LHCN-M2 (cell line): ENCODE measurements at places on chromosomes 16 and 17.

DNA sequence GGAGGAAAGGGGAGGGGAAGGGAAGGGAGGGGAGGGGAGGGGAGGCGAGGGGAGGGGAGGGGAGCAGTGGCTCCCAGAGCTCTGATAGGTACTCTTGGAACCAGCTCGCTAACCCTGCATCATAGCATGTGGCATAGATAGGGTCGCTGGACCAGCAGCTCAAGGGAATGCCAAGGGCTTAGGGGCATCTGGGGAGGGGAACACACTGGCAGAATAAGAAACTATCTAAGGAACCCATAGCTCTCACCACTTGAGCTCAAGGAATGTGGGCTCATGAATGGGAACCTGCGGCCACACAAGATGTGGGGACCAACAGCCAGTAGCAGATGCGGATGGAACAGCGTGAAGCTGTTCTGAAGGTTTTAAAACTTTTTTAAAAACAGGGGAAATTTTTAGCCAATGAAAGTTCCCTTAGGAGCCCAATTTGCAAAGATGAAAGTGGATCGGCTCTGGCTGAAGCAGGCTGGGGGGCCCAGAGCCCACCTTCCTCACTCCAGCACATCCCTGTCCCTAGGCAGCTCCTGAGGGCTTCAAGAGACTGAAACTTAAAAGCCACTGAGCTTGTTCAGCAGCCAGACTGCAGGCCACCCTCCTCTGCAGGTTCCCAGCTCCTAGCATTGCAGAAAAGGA is 46.9 kb downstream of the PIMREG start:
- no peak for DNase-seq

GRCh38 chr17:76947771-76948170 is 79.6 kb downstream of the MGAT5B start:
- no peak for DNase-seq

- DNase-seq: no peak
These were observed 190.5 kb downstream of the IRF8 start for GRCh38 chr16:86089334-86089900.

DNA sequence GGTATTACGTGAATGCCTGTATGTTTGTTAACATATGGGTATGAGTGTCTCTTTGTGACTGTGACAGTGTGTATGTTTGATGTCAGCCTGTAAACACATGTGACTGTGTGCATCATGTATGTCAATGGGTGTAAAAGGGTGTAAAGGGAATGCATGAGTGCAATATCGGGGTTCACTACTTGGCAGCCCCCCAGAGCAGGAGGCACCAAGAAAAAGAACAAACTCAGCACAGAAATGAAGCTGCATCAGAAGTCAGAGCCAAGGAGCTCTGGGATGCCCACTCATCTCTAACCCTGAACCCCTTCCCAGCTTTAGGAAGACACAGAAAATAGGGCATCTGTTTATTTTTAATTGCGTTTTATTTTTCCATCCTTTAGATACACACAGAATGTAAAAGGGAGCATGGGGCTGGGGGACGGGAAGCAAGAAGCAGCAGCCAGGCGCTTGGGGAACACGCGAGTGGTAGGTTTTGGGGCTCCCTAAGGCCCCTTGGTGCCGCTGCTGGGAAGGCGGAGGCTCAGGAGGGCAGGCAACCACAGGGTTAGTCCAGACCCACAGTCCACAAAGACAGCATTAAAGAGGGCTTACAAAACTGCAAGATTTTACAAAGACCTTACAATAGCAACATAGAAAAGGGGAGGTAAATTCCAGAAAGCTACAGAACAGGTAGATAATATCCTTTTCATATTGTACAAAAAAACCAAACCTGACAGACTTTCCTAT is 2.3 kb upstream of the HOXB6 start:
- no peak for DNase-seq

DNA sequence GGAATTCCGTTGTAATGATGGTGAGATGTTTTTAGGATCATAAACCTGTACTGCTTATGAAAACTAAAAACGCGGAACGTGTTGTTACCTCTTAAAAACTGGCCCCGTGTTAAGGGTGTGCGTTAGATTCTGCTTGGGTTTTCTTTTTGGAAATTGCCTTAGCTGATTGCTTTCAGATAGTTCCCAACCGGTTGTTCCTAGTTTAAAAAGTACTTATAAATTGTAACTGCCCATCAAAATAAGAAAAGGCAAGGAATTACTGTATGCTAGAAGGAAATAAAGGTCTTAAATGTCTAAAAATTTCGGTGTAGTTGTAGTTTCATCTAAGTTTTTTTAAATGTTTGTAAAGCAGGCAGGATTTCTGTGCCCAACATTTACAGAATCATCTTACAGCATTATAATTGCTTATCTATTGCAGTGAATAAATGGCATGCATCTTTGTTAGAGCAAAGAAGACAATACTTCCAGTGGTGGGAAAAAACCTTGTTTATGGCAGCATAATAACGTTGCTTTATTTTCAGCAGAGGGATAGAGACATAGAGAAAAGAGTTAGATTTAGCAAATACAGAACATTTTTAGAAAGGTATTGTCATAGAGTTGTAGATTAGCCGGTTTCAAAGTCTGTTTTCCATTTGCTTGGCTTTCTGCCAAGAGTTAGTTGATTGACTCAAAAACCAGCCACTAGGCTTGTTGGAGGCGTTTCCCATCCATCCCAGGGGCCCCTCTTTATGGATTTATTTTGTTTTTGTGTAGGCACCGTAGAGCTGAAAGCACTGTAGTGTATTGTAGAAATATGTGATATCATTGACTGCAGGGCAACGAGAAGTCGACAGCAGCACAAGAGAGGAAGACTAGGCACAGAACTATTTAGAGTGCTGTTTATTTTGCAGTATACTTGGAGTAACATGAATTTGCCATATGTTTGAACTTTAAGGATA is 1.7 kb downstream of the PPM1D start:
- DNase-seq: peak; percentile 76

- no peak for DNase-seq
These were observed 49.8 kb downstream of the COTL1 start for GRCh38 chr16:84568066-84568465.

GRCh38 chr16:80993307-80993706 is 13.4 kb downstream of the CMC2 start:
- peak; percentile 82 for DNase-seq

DNA sequence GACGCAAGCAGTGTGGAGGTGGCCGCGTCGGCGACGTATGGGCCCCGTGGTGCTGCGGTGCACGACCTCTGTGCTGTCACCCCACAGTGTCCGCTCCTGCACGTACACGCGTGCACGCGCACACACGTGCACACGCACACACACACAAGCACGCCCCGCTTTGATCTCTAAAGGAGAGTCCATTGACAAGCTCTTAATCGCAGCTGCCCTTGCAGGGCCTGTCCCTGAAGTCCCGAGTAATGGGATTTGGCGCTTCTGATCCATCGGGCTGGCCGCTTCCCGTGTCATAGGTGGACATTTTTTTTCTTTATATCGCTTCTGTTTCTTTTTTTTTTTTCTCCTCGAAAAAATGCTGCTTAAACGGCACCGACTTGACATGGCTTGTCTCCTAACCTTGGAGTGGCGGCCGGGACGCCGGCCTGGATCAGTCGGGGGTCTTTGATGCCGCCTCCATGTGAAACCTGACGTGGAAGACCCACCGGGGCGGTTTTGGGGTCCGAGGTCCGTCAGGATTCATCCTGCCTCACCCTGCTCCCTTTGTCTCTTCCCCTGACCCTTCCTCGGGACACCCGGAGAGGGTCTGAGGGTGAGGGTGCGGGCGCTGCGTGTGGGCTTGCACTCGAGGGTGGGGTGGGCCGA is 8.3 kb upstream of the AXIN1 start:
- DNase-seq: no peak

GRCh38 chr16:70483426-70483825 is 29.0 kb downstream of the FCSK start:
- DNase-seq: no peak

GRCh38 chr17:79075446-79075750 is 774 bp downstream of the ENGASE start:
- no peak for DNase-seq

DNA sequence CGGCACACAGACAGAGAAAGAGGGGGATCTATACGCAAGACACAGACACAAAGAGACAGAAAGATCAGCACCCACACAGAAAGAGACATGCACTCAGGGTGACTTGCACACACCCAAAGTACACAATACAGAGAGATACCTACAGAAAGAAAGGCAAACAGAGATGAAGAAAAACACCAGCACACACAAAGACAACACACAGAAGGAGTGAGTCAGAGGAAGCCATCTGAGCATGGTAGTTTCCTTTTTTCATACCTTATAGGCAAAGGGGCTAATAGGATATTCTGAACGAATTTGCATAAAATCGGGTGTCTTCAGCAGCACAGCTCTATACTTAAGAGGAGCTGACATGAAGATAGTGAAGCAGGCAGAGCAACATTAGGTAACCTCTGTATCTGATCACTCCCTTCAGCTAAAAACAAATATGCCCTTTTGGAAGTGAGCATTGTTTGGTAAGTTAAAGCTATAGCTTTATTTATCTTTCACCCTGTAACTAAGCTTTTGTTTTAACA is 198.6 kb downstream of the AATF start:
- no peak for DNase-seq

GRCh38 chr17:80917716-80918560 is 73.7 kb upstream of the CHMP6 start:
- no peak for DNase-seq

- DNase-seq: no peak
These were observed 216.6 kb upstream of the IRX3 start for GRCh38 chr16:54503011-54503855.

GRCh38 chr16:81649561-81650184 is 129.4 kb upstream of the PLCG2 start:
- no peak for DNase-seq

GRCh38 chr16:35908942-35909341 is 2449.5 kb downstream of the TP53TG3F start:
- no peak for DNase-seq

GRCh38 chr16:58678716-58679115 is 5.9 kb downstream of the SLC38A7 start:
- peak; percentile 17 for DNase-seq

- no peak for DNase-seq
These were observed 12.0 kb upstream of the ANKFN1 start for GRCh38 chr17:56141046-56141839.

DNA sequence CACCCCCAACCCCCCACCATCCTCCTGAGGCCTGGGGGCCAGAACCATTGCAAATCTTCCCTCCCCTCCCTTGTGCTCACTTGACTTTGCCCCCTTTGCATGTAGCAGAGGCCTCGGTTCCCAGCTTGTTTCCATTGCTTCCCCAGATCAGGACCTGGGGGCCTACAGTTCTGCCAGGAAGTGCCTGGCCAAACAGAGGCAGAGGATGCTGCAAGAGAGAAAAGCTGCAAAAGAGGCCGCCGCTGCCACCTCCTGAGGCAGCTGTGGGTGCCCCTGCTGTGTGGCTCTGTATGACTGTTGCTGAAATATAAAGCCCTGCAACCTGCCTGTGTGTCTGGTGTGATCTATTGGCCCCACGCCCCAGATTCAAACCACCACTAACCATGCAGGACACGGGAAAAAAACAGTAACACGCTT is 2.3 kb downstream of the NDUFB10 start:
- DNase-seq: peak; percentile 23

- DNase-seq: no peak
These were observed 4.4 kb upstream of the FOXJ1 start for GRCh38 chr17:76145231-76146052.

DNA sequence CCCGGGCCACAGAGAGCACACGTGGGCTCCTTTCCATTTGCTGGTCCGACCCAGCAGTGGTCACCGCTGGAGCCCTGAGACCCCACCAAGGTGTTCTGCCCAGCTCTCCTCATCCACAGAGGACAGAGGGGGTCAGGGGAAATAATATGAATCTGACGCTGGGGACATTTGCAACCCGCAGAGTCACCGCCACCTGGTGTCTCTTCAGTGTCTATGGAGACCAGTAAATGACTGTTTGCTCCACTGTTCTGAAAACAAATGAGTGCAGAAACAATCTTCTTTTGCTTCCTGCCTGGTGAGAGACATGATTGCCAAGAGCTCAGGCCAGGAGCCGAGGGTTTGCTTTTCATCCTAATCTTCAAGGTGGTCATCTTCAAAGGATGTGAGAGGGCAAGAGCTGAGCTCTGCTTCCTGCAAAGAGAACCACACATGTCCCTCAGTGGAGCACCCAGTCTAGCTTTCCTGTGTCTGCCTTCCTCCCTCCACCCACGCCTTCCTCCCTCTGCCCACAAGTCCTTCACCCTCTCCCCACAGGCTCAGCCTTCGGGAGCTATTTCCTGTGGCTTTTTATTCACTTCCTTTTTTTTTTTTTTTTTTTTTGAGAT is 14.7 kb upstream of the KLHDC4 start:
- DNase-seq: no peak

DNA sequence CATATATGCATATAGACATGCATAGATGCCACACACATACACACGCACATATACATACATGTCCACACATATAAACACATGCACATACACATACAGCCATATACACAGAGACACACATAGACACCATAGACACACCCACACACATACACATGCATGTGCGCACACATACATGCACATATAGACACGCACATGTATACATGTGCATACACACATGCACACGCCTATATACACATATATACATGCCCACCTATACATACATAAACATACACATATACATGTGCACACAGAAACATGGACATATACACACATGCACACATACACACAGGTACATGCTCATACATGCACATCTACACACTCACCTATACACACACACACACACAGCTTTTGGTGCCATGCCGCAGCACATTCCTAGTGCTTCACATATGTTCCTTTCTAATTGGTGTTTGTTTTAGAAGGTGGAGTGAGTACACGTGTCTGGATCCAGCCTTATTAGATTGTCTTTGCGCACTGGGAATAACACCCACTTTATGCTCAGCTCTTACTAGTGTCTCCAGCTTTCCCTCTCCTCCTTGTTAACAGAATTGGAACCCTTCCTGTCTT is 198.0 kb downstream of the RPTOR start:
- DNase-seq: no peak

- no peak for DNase-seq
These were observed 212.3 kb downstream of the ZNF423 start for GRCh38 chr16:49643429-49644144.

DNA sequence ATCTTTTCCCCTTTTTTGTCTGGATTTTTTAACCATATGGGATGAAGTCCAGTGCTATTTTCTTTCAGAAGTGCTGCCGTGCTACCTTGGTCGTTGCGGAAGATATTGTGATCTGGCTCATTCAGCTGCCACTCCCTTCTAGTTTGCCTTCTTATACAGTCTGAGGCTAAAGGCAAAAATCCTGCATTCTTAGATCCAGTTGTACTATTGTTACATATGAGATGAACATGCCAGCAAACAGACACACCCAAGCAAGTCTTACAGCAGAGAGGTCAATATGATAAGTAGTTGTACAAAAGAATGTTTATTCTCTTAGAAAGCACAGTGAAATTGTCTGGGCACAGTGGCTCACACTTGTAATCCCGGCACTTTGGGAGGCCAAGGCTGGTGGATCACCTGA is 108.0 kb upstream of the COX10 start:
- DNase-seq: no peak

- DNase-seq: no peak
These were observed 16.6 kb downstream of the TRPV2 start for GRCh38 chr17:16432017-16432416.

GRCh38 chr17:77375917-77376651 is 235.3 kb downstream of the SEC14L1 start:
- no peak for DNase-seq
